ENCODE measurements at places on chromosomes 16 and 17. TPM values are rescaled to one million over a fixed set of nuclear protein-coding genes. Genes with fewer than 3 reads are reported as not detected.

Gene NFE2L1
- 102 TPM for total RNA-seq

Gene VTN
- total RNA-seq: not detected

Gene SCNN1B
- not detected for total RNA-seq

Gene CHAD
- total RNA-seq: not detected

Gene SLFN12
- 5.3 TPM for total RNA-seq

Gene ETV4
- 1.9 TPM for total RNA-seq

Gene TAC4
- total RNA-seq: not detected

Gene HS3ST3B1
- total RNA-seq: 23.2 TPM

Gene GNG13
- not detected for total RNA-seq

Gene TMEM92
- not detected for total RNA-seq

Gene ZNF469
- total RNA-seq: 0.17 TPM

Data from activated naive CD4-positive, alpha-beta T cell treated with anti-CD3 and anti-CD28 coated beads for 36 hours (primary cell).